ENCODE measurements at places on chromosomes 2 and 18. TPM values are rescaled to one million over a fixed set of nuclear protein-coding genes. Genes with fewer than 3 reads are reported as not detected.

The ITM2C gene
- total RNA-seq, result 1,048 TPM

- DNase-seq, result no peak
Observed at GRCh38 chr2:67295851-67296250, 101.3 kb upstream of the ETAA1 start.

- DNase-seq, result peak; percentile 29
Observed at GRCh38 chr2:24993406-24994145, 21.8 kb upstream of the DNAJC27 start.

DNA sequence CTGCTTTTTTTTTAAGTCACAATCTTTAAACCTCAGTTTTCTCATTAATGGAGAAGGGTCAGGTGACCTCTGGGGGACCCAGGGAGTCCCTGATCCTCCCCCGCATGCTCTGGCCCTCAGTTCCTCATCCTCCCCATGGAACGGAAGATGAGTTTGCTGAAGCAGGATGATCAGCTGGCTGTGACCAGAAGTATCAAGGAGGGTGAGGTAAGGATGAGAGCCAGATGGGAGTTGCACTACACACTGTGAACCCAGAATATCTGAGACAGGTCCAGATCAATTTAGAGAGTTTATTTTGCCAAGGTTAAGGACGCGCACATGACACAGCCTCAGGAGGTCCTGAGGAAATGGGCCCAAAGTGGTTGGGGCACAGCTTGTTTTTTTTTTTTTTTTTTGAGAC, 3.8 kb downstream of the CATIP start:
- DNase-seq, result no peak

DNA sequence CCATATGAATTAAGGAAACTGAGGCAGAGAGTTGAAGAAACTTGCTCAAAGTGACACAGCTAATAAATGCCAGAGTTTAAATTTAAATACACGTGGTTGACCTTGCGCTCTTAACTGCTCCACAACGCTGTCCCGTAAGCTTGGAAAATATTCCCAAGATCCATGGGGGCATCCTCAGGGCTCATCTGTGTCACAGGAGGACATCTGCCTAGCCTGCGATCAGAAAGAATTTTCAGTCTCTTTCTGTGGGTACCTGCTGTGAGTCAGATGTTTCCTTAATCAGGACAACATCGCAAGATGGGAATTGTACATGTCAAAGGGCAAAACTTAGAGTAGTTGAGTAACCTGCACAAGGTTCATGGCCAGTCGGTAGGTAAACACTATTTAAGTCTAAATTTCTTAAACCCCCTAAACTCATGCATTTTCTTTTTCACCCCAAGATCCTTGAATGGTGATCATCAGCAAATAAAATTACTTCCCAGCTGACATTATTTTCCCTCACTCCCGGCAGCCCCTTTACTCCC, 1.4 kb downstream of the CMPK2 start:
- DNase-seq, result no peak

DNA sequence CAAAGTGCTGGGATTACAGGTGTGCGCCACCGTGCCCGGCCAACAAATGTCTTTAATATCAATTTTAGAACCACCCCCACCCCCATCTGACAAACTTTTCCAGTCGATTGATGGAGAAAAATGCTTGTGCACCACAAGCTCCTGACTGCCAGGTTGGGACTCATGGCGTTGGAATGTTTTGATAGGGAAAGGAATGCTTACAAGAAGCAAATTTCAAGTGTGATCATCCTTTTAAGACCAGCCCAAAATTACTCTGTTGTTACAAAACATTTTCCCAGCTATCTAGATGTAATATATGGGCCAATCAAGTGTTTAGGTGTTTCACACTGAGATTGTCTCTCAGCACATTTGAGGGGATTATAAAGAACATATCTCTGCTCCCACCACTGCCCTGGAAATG, 45.2 kb downstream of the UBXN4 start:
- DNase-seq, result no peak

All from mucosa of descending colon (tissue), 3 donors.